NCI-H510A (cell line): ENCODE measurements at places on chromosomes 1 and 21.

- DNase-seq: no peak
These were observed 36.7 kb downstream of the ZBTB40 start for GRCh38 chr1:22488319-22488718.

GRCh38 chr1:203582568-203582967 lies 44.1 kb upstream of the ATP2B4 start:
- no peak for DNase-seq

DNA sequence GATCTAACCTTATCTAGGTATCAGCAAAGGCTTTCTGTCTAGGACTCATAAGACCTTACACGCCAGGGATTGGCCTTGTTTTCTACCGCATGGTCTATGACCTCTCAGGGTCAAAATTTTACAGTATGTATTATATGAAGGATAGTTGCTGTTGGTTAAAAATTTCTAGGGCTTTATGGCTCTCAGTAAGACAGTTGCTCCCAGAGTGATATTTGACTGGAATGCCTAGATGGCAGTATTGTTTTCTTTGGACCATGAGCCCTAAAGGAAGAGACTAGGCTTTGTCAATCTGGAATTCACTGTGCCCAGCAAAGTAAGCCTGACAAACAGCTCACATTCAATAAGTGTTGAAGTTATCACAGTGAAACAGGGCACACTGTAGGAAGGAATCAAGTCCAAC lies 37.6 kb downstream of the C1orf87 start:
- DNase-seq: no peak

GRCh38 chr1:2412773-2413494 lies 570 bp upstream of the PEX10 start:
- peak; percentile 49 for DNase-seq

- DNase-seq: no peak
These were observed 83.5 kb downstream of the ATP5PO start for GRCh38 chr21:33831962-33832659.
